ENCODE measurements at places on chromosomes 3 and 15.

- DNase-seq = no peak
Measured at GRCh38 chr15:81294516-81294880, 29.4 kb downstream of the STARD5 start.

DNA sequence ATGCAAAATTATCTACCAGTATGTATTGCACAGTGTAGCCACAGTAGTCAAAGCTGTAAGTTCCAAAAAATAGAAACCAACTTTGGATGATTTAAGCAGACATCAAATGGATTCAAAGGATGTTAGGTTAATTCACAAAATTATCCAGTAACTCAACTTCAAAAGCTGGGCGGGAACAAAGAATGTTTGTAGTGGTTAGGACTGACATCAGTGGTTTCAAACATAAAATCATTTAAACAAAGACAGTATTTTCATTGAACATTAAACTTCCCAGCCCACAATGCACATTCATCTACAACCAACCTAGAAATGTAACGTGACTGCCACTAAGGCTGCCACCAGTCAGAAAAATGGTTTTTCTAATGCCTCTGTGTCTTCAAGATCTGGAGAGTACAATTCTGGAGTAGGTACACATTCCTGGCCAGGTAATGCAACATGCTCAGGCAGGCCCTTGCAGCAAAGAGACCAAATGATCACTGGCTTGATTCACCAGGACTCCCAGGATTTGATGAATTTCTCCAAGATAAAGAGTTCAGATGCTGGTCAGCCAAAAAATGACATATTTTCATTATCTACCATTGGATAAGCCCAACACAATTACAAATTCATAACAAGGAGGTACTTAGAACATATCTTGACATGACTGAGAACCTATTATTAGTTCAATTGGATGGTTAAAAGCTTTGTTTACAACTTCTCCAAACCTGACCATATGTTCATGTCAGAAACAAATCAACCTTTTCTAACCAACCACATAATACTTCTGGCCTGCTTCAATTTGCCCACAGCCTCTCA, 189.8 kb upstream of the CNTN4 start:
- DNase-seq = no peak

DNA sequence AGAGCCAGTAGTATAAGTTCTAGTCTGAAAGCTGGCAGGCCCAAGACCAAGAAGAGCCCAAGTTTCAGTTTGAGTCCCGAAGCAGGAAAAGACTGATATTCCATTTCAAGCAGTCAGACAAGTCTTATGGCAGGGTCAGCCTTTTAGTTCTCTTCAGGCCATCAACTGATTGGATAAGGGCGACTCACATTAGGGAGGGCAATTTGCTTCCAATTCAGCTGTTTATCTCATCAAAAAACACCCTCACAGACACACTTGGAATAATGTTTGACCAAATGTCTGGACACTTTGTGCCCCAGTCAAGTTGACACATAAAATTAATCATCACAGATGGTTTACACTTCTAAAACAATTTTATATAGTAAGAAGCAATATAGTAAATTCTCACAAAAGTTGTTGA, 69.7 kb downstream of the UBE2E2 start:
- DNase-seq = no peak

GRCh38 chr3:133444423-133444774, 44.5 kb downstream of the BFSP2 start:
- DNase-seq = no peak

DNA sequence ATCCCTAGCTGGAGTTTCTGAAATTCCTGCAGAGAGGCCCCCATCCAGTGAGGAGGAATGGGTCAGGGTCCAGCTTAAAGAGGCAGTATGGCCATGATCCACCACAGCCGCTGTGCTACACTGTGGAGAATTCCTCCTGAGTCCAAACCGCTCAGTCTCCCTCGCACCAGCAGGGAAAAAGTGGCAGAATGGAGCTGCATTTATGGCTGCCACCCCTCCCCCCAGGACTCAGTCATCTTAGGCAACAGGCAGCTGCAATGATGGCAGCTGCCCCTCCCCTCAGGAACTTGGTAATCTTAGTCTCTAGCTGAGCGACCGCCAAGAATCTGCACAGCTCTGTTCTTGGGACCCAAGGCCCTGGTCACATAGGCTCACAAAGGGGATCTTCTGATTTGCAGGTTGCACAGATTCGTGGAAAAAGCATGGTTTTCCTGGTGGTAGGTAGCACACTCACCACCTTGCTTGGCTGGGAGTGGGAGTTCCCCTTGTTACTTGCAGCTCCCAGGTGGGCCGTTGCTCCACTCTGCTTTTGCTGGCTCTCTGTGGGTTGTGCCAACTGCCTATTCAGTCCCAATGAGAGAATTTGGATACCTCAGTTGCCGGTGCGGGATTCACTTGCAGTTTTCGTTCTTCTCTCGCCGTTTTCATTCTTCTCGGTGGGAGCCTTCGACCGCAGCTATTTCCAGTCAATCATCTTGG, 204.1 kb downstream of the STXBP5L start:
- DNase-seq = no peak

DNA sequence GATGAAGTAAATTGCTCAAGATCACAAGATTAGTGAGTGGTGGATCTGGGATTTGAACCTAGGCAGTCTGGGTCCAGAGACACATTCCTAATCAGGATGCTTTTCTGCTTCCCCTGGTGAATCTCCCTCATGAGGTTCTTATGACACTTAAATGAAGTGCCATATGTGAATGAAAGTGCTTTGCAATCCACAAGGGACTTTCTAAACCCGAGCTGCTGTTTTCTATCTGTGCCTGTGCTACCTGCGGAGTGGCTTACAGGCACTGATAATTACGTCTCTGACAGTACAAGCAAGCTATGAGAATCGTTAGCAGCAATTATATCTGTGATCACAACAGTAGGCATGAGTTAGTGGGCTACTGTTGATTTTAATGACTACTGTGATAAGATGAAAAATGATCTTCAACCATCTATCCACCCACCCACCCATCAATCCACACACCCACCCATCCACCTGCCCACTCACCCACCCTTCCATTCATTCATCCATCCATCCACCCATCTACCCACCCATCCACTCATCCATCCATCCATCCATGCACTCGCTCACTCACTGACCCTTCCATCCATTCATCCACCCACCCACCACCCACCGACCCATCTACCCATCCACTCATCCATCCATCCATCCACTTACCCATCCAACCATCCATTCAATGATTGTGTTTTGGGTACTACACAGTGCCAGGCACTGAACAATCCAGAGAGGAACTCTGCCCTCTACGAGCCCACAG, 51.8 kb downstream of the ATP2B2 start:
- DNase-seq = no peak

DNA sequence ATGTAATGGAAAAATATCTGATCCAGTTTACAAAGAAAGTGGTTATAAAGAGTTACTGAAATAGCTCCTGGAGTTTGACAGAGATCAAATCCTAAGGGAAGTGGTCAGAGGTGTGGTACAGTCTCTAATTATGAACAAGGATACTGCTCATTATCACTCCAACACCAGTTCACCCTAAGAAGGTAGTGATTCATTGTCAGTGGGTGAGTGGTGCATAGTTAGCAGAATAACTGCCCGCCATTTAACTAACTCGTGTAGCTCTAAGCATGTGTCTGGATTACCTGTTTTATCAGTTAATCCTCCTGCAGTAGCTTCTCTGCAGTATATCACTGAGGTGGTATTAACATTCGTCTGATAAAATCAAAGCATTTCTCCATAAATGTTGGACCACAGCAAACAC, 700.1 kb downstream of the NLGN1 start:
- no peak for DNase-seq

GRCh38 chr3:126034481-126035361, 49.2 kb downstream of the SLC41A3 start:
- no peak for DNase-seq

GRCh38 chr3:141452045-141452444, 34.8 kb upstream of the RASA2 start:
- DNase-seq = no peak
